Esophagus squamous epithelium (tissue), 5 donors: ENCODE measurements at places on chromosomes 1 and 21. TPM values are rescaled to one million over a fixed set of nuclear protein-coding genes. Genes with fewer than 3 reads are reported as not detected.

JAM2 gene
- 2.7 TPM for total RNA-seq

DNA sequence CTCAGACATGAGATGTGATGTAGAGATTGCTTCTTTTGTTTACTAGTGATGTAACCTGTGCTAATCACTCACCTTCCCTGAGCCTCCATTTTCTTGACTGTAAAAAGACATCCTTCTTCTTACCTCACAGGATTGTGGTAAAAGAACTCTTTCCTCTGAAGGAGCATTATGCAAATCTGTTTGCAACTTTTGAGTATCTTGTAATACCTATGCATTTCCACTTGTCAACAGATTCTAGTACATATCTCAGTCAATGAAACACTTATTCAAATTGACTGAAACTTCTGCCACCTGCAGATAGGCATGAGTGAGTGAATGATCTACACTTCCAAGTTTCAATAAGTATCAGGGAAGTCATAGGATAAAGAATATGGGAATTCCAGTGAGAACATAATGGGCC, 174.7 kb downstream of the HHIPL2 start:
- no peak for DNase-seq

DNA sequence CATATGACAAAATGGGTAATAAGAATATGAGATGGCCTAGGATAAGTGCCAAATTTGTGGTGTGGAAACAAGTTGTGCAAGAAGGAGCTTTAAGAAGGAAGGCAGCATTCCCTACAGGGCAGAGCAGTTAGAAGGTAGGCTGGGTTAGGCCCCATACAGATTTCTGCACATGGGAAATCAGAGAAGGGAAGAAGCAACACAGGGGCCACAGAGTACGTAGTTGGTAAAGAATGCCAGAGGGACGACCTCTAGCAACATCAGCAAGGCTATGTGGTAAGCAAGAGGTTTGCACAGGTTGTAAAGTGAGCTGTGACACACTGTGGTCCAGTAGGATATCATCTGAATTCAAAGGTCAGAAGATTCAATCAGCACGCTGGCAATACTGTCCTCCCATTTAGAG, 765.6 kb upstream of the B3GALT2 start:
- DNase-seq, result no peak

GRCh38 chr21:32929633-32930038, 96.1 kb upstream of the OLIG2 start:
- DNase-seq, result no peak

GRCh38 chr1:8669606-8670335, 147.7 kb downstream of the RERE start:
- no peak for DNase-seq
